Adipocyte (in vitro differentiated cells): ENCODE measurements at places on chromosomes 12 and 14.

DNA sequence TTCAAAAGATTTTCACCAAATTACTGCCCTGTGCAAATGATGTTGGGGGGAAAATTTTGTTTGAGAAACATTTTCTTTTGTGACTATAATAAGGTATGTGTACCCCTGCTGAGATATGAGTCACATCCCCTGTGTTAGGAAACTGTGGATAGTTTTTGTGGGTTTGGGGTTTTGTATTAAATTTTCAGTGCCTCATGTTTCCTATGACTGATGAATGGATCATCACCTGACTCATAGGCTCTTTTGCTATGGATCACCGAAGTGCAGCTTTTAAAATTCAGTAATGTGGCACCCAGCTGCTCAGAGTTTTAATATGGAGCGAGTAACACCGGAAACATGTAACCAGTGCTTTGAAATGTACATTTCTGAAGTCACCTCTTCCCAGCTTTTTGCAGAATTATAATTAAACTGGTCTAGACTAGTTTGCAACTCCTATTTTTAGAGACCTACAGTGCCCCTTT is 167.4 kb upstream of the HMGA2 start:
- DNase-seq: peak; percentile 76

GRCh38 chr14:56858422-56858821 is 48.1 kb upstream of the OTX2 start:
- DNase-seq: no peak

- no peak for DNase-seq
Measured at GRCh38 chr12:39417916-39418315, 25.0 kb downstream of the KIF21A start.

GRCh38 chr12:99746538-99746937 is 99.0 kb downstream of the GARIN6 start:
- DNase-seq: no peak

DNA sequence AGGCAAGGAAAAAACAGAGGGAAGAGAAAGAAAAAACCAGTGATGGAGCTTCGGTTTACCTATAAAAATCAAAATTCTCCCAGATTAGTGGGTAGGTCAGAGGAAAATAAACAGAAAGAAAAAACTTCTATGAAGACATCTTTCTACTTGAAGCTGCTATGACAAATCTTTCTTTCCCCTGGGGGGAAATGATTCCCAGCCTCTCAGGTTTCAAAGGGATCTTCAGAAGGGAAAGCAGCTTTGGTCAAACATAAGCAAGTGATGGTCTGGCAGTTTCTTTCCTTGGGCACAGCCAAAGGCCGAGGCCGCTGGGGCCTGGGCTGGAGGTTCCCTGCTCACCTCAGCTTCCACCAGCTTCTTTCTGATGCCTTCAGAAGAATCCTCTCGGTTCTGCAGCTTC is 104.5 kb downstream of the PRKAB1 start:
- peak; percentile 31 for DNase-seq

DNA sequence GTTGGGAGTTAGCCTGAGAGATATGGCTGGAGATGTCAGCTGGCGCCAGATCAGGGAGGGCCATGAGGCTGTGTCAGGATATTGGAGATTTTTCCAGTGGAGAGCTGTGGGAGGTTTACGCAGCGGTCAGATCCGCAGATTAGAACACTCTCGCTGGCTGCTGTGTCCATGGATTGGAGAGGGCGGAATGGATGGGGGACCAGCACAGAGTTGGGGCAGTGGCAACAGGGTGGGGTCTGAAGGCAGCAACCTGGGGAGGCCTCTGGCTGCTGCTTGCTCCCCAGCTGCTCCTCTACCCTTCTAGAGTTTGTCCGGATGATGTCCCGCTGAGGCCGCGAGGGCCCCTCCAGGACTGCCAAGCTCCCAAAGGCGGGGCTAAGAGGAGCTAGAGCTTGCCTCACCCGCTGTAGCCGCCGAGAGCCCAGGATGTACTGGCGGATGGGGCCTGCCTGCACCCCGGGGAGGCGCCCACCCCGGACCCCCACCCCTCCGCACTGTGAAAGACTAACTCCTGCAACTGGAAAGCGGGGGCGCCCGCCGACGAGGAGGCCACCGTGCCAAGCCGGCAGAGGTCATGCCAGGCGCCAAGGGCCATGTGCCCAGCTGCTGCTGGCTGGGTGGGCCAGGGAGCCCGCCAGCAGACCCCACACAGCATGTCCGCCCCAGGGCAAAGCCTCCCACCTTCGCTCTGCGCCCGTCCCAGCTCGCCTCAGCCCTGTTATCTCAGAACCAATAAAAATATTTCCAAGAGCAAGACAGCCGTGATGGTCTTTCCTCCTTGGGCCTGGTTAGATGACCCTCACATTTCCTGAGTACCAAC is 20.2 kb upstream of the MLEC start:
- no peak for DNase-seq

- no peak for DNase-seq
Measured at GRCh38 chr12:90004319-90005074, 295.9 kb upstream of the ATP2B1 start.

- no peak for DNase-seq
Measured at GRCh38 chr14:46259536-46259935, 392.0 kb downstream of the RPL10L start.

GRCh38 chr14:63091394-63091996 is 46.2 kb upstream of the KCNH5 start:
- no peak for DNase-seq

GRCh38 chr14:33068626-33069025 is 129.9 kb downstream of the NPAS3 start:
- DNase-seq: no peak

GRCh38 chr12:92553389-92553788 is 149.4 kb upstream of the PLEKHG7 start:
- DNase-seq: no peak

DNA sequence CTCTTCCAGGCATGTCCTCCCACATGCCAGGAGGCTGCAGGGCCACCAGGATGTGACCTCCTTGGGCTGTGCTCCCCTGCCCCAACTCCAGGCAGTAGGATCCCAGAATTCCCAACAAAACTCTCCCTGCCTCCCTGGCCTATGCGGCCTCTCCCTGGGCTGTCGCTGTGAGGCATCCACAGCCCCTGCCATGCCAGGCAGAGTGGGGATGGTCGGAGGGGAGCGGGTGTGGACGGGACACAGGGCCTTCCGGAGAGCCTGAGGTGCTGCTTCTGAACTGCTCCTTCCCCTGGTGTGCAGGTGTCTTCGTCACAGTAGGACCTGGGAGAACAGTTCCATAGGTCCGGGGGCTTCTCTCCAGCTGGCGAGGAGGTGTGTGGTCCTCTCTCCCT is 18.3 kb downstream of the GPR132 start:
- DNase-seq: no peak

DNA sequence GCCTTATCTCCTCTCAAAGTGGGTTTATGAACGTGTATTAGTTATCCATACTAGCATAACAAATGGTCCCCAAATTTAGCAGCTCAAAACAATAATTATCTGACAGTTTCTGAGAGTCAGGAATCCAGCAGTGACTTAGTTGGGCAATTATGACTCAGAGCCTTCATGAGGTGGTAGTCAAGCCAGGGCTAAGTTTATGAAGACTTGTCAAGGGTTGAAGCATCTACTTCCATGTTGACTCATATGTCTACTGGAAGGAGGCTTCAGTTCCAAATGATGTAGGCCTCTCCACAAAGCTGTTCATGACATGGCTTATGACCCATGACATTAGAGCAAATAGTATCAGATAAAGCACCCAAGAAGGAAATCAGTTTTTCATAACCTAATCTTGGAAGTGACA is 73.2 kb downstream of the IPO8 start:
- DNase-seq: peak; percentile 23

DNA sequence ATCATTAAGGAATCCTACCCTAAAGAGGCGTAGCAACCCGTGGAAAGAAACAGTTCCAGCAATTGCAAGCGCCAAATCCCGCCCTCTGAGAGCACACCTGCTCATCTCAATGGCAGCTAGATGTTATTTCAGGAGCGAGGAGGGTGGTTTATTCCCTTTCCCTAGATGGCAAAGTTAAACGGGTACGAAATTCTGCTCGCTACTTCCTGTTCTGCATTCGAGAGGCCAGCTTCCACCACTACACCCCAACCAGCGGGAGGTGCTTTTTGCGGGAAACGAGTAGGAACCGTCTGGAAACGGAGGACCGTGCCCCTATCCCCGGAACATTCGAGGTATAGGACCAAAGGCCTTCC is 536 bp downstream of the VPS29 start:
- DNase-seq: peak; percentile 67

GRCh38 chr12:101648195-101648594 is 49.2 kb upstream of the CHPT1 start:
- no peak for DNase-seq

GRCh38 chr14:34629344-34629656 is 648 bp downstream of the SNX6 start:
- no peak for DNase-seq

- DNase-seq: no peak
Measured at GRCh38 chr14:91108941-91109611, 4.8 kb upstream of the DGLUCY start.

GRCh38 chr12:23621900-23622299 is 327.6 kb downstream of the SOX5 start:
- no peak for DNase-seq

DNA sequence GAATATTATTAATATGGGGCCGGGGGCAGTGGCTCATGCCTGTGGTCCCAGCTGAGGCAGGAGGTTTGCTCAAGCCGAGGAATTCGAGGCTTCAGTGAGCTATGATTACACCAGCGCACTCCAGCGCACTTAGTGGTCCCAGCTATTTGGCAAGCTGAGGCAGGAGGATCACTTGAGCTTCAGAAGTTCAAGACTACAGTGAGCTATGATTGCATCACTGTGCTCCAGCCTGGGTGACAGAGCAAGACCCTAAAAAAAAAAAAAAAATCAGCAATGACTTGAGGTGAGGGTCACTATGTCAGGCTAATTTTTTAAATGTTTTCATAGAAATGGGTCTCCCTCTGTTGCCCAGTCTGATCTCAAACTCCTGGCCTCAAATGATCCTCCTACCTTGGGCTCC is 243.4 kb downstream of the RBM19 start:
- no peak for DNase-seq

GRCh38 chr12:75786070-75786469 is 245.5 kb downstream of the PHLDA1 start:
- no peak for DNase-seq

DNA sequence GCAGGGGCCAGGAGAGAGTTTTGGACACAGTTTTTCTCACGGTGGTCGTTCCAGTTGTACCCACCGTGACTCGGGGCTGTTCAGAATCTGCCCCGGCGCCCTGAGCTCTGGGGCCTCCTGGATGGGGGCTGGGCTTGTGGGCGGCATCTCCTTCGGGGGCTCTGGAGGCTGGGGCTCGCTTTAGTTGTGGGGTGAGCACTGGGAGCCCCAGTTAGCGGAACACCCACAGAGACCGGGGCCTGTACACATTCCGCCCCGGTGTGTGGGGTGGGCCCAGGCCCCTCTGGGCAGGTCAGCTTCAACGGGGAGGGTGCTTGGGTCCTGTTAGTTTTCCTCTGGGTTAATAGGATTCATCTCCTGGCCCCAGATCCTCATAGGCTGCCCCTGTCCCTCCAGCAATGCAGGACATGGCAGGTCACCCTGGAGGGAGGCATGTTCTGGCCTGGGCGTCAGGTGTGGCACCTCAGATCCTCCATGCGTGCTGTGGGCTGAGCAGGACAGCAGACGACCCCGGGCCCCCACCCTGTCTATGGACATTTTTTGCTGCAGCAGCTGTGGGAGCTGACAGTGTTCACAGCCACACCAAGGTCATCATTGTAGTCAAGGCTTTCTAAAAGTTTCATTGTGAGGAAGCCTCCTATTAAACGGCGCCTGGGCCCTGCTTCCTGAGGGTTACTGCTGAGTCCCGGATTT is 393.2 kb downstream of the TMEM121 start:
- no peak for DNase-seq

GRCh38 chr12:71935594-71935993 is 3.1 kb upstream of the TPH2 start:
- DNase-seq: no peak

GRCh38 chr12:17302001-17302400 is 696.0 kb upstream of the LMO3 start:
- no peak for DNase-seq

DNA sequence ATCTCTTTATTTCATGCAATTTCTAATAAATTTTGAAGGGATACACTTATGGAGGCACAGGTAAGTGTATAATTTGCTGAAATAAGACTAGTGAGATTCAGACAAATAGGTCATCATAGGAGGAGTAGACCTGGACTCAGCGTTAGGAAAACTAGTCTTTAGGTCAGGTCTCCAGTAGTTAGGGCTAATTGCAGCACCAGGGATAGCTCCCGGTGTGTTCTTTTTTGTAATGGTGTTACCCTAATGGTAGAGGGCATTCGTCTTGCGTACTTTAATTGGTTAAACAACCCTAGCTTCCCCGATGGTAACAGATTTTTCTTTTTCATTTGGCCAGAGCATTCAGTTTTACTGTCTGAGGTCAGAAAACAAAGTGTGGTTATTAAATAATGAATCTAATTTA is 64.9 kb downstream of the ARID2 start:
- DNase-seq: no peak

GRCh38 chr12:6607751-6608591 is 792 bp upstream of the CHD4 start:
- DNase-seq: peak; percentile 35

DNA sequence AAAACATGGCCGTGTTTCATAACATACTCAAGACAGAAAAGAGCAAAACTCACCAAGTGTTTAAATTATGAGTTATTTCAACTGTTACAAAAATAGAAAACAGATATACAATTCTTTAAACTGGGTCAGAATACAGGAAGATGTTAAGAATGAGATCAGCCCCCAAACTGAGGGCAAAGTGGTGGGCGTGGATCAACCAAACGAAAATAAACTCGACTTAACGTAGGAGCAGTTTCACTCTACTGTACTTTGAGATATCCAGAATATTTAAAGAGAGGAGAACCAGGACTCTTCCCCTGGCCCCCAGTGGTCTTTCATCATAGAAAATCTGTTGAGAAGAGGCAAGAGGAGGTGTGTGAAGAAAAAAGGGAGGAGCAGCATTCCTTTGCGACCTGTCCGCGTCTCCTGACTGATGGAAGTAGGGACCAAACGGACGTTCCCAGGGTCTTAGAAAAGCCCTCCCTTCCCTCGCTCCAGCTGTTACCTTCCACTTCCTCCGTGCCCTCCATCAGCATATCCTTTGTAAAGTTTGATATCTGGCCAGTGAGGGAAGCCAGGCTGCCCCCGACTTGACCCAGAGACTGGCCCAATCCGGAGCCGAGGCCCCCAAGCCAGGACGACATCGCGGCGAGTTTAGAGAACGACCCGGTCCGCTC is 668 bp downstream of the TRIP11 start:
- DNase-seq: no peak

DNA sequence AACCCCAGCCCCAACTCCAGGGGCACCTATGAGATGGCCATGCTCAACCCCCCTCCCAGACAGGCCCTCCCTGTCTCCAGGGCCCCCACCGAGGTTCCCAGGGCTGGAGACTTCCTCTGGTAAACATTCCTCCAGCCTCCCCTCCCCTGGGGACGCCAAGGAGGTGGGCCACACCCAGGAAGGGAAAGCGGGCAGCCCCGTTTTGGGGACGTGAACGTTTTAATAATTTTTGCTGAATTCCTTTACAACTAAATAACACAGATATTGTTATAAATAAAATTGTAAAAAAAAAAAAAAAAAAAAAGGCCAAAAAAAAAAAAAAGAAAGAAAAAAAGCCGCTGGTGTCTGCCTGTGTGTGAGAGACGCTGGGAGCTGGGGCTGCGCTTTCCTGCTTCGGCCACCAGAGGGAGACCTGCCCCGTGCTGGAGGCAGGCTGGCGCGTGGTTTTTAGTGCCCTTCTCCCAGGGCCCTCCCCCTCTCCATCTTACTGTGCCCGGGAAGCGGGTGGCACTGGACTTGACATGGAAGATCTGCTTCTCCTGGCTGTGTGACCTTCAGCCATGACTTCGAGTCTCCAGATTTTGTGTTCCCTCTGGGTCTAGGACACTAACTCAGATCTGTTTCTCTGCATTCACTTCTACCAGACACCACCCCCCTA is 3.4 kb upstream of the NXPH4 start:
- DNase-seq: peak; percentile 94
